ENCODE measurements at places on chromosomes 16 and 17.

DNA sequence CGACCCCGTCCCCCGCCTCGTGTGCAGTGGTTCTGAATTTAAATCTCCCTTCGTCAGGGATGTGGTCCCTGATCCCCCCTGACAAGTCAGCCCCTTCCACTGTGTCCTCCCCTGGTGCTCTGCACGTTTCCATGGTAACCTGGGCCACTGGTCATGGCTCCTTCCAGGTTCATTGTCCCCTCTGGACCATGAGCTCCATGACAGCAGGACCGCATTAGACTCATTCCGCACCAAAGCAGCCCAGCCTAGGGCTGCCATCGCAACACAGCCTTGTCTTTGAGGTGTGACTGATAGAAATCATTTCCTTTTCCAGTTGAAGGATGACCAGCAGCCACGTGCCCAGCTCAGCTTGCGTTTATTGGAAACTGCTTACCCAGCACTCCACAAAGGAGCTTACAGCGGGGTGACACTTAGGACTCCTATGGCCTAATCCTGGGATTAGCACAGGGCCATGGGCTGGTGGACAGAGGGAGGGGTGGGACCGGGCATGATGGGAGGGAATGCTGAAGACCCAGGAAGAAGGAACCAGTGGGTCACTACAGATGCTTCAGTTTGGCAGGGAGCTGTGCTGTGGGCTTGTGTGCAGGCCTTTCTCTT is 7.6 kb downstream of the RCVRN start:
- no peaks in the 10 kb centered on the region for H3K36me3 ChIP-seq
- H3K4me1 ChIP-seq = peaks cover 20% of the 10 kb centered on the region
- no peak overlapping the region for H3K27ac ChIP-seq
- no peak overlapping the region for H3K4me3 ChIP-seq

- no peak for DNase-seq
- peaks cover 5% of the 10 kb centered on the region for H3K36me3 ChIP-seq
- no peaks in the 10 kb centered on the region for H3K27me3 ChIP-seq
- H3K27ac ChIP-seq = no peak overlapping the region
- no peak overlapping the region for H3K4me3 ChIP-seq
Measured at GRCh38 chr17:36594626-36595401, 3.1 kb downstream of the DHRS11 start.

DNA sequence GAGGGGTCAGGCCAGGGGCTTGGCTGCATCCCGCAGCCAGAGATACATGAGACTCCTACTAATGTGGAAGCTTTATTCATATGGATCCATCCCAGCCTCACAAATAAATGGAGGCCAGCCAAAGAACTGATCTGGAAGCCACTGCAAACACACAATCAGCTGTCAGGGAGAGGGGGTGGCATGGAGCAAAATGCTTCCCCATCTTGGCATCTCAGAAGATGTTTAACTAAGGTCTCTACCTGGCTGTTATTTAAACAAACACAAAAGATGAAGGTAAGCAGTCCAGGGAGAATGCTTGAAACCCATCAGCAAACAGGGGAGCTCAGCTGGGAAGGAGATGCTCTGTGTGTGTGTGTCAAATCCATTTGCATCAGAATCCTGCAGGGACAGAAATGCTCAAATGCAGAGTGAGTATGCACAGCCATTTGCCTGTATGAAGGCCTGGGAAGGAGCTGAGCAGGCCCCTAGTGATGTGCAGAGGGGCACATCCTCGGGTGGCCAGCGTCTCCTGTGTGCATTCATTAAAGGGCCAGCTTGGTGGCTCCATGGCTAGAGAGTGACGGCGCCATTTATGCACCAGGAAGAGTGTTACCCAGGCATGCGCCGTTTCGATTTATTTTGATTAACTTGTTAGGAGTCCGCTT is 34.2 kb upstream of the IRX3 start:
- H3K27ac ChIP-seq = no peak overlapping the region
- no peaks in the 10 kb centered on the region for H3K27me3 ChIP-seq
- no peak overlapping the region for H3K4me3 ChIP-seq
- no peaks in the 10 kb centered on the region for H3K4me1 ChIP-seq
- no peak for DNase-seq
- no peaks in the 10 kb centered on the region for H3K36me3 ChIP-seq

- H3K4me1 ChIP-seq = peaks cover 47% of the 10 kb centered on the region
- no peak overlapping the region for H3K4me3 ChIP-seq
- H3K27ac ChIP-seq = no peak overlapping the region
- peak; percentile 82 for DNase-seq
Measured at GRCh38 chr17:82300707-82301270, 16.6 kb downstream of the CD7 start.

DNA sequence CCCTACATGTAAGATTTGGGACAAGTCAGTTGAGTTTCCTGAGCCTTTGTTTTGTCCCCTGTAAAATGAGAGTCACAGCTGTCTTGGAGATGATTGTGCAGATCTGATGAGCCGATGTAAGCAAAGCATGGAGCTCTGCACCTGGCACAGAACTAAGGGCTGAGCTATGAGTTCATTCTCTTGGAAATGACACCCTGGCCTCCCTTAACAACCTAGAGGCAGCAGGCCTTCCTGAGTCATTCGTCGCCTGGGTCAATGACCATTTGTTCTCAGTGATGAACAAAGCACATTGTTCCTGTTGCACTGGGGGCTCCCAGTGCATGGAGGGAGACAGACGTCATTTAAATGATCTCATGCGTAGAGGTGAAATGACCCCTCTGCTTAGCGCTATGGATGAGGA is 62.8 kb upstream of the GCSH start:
- H3K4me1 ChIP-seq = no peaks in the 10 kb centered on the region
- H3K36me3 ChIP-seq = no peaks in the 10 kb centered on the region
- no peaks in the 10 kb centered on the region for H3K27me3 ChIP-seq
- H3K4me3 ChIP-seq = no peak overlapping the region
